ENCODE measurements at places on chromosomes 4 and X.

DNA sequence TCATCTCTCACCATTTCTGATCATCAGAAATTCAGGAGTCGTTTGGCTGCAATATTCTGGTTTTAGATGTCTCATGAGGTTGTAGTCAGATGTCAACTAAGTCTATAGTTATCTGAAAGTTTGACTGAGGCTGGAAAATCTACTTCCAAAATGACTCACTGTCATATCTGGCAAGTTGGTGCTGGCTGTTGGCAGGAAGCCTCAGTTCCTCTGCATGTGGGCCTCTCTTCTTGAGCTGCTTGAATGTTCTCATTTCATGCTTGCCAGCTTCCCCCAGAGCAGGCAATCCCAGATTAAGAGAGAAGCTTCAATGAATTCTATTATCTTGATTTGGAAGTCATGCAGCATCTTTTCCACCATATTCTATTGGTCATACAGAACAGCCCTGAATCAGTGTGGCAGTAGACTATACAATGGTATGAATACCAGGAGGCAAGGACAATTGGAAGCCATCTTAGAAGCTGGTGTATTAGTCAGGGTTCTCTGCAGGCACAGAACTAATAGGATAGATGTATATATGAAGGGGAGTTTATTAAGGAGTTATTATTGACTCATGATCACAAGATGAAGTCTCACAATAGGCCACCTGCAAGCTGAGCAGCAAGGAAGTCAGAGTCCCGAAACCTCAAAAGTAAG lies 46.8 kb upstream of the ELF2 start:
- peak; percentile 18 for DNase-seq

- DNase-seq = no peak
Observed at GRCh38 chr4:126661194-126661593, 971.6 kb upstream of the INTU start.

GRCh38 chr4:127491571-127491970 lies 141.2 kb upstream of the INTU start:
- no peak for DNase-seq

DNA sequence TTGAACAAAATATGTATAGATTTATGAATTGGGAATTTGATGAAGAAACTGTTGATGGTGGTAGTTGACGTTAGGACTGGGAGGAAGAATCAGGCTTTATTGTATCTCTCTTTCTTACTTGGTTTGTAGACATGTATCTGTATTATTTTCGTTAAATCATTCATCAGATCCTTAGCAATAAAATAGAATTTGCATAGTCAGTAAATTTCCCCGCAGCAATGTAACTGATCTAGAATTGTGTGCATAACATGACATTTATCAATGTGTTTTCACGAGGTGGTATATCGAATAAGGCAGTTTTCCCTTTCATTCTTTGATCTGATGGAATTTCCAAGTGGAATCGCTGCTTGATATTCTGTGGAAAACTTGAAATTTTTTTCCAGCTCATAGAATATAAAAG lies 308.8 kb downstream of the SPRY1 start:
- DNase-seq = no peak

DNA sequence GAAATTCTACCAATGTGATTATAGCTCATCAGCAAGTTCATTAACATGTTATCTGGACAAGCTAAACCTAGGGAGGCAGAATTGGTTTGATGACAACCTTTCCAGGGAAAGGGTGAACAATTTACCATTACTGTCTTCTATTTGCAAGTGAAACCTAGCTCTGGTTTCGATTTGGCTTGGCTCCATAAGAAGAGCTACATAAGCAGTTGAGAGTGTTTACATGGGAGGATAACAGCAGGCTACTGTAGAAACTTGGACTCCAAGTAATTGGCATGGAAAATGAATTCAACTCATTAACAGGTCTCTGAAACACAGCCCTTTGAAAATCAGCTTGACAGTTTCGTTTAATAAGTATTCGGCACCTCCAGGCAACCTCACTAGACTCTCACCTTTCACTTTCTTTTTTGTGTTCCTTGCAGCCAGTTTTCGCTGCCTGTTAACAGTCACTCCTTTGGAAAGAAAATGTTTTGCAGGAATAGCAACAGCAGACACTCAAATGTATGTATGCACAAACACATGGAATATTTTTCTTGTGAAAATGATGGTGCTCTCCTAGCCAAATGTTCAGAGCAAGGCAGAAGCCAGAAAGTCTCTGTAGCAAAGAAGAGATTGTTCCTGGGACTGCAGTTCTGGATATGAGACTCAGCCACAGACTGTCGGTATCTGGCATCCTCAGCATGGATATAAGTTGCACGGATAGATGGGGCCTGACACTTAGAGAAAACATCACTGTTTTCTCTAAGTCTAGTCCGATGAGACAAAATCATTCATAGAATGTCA lies 27.5 kb downstream of the POU3F4 start:
- DNase-seq = no peak

DNA sequence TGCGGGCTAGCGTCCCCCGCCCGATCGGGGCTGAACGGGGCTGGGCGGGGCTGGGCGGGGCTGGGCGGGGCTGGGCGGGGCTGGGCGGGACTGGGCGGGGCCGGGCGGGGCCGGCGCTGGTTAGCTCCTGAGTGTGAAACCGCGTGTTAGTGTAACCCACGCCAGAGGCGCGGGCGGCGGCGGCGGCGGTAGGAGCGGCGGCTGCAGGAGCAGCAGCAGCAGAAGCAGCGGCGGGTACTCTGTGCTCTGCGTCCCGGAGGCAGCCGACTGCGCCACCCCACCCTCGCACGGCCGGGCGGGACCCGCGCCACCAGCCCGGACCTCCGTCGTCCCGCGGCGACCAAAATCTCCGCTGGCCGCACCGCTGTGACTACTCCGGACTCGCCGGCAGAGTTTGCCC lies 128.1 kb downstream of the LAS1L start:
- DNase-seq = no peak

- DNase-seq = no peak
Observed at GRCh38 chr4:58566260-58566659, 1456.1 kb upstream of the IGFBP7 start.

- DNase-seq = no peak
Observed at GRCh38 chr4:41413670-41414411, 124.1 kb upstream of the LIMCH1 start.

DNA sequence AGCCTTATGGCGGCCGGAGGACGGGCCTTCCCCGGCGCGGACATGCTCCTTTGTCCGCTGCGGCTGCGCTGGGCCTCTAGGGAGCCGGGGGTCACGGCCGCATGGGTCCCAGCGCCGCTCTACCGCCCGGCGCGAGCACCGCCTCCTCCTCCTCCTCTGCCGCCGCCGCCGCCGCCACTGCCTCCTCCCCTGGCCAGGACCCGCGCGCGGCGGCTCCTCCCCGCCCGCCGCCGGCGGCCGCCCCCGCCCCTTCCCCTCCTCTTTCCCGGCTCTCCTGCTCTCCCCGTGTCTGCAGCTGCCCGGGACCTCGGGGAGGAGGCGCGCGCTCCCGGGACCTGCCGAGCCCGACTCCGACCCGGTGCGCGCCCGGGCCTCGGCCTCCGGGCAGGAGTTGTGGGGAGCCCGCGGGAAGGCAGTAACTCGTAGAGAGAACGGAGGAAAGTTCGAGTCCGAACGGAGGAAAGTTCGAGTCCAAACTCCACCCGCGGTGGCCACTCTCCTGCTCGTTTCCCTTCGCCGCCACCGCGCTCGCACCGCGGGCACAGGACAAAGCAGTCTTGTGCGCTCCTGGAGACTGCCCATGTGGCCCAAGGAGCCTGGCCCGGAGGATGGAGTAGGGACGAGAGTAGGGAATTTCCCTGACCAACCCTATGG lies at the start of gene ADGRA3:
TSS of gene ADGRA3 (minus strand) at position 179 of the 654 bp plus-strand sequence. CDS start 282 bp downstream, outside the sequence.
- no peak for DNase-seq

DNA sequence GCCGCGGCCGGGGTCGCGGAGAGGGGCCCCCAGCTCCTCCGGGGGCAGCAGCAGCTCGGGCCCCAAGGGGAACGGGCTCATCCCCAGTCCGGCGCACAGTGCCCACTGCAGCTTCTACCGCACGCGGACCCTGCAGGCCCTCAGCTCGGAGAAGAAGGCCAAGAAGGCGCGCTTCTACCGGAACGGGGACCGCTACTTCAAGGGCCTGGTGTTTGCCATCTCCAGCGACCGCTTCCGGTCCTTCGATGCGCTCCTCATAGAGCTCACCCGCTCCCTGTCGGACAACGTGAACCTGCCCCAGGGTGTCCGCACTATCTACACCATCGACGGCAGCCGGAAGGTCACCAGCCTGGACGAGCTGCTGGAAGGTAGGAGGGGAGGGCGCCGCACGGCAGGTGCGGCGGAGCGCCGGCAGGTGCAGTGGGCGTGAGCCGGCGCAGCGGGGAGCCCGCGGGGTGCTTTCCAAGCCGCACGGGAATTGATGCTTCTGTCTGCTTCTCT lies 886 bp downstream of the DCLK2 start:
- no peak for DNase-seq

DNA sequence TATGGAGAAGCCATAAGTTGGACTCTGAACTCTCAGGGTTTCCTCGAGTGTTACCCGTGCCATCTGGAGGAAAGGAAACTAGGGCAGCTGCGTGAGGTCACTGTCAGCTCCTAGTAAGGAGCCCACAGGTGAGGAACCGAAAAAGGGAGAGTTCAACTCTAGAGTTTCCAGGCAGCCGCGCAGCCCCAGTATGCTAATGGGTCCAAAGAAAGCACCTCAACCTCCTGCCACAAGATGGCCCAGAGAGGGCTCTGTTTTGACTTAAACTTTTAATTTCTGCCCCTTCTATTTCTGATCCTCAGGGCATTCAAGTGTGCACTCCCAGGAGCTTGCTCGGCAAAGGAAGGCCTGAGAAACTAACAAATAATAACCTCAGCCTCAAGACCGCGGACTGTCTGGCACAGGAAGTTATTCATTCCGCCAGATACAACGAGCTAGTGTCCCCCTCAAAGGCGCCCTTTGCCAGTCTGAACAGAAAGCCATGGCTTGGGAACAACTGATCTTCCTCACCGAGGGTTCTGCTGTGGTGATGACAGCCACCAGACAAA lies 13.9 kb downstream of the SCARB2 start:
- no peak for DNase-seq

DNA sequence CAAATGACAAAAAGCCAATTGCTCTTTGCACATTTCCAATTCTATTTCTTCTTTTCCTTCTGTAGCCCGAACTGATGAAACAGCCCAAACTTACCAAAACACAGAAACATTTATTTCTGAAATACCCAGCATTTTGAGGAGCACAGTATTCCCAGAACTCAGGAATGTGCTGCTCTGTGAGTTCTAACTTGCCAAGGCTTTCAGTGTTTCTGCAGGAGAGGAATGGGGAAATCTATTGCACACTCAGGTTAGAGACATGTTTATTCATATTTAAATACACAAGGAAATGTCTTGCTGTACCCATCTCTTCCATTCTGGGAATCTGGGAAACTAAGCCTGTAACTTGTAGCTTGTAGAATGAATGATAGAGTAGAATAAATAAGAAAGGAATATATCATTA lies 10.7 kb downstream of the TMPRSS11D start:
- no peak for DNase-seq

DNA sequence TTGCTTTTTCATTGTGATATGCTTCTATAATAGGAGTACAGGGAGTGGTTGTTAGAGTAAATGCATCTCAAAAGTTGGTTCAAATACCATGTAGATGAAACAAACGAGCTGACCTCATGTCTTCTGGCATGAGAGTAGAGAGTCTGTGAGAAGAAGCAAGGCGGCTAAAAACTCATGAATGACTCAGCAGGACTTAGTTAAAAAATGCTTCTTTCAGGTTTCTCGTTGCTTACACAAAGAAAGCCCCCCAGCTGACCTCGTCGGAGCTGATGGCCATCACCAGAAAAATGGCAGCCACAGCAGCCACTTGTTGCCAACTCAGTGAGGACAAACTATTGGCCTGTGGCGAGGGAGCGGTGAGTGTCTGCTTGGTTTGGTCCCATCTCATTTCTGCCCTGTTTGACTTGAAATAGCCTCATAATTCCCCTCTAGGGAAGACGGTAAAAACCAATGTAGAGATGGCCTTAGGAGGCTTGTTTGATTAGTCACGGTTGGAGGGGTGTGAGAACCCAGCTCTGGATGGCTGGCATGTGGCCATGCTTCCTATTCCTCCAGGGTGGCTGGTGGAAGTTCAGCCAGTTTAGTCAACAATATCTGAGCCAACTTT lies 14.5 kb downstream of the AFP start:
- no peak for DNase-seq

- no peak for DNase-seq
Observed at GRCh38 chr4:147407261-147408045, 73.4 kb upstream of the EDNRA start.

- no peak for DNase-seq
Observed at GRCh38 chr4:108049406-108049805, 59.7 kb downstream of the HADH start.

GRCh38 chr4:166091146-166091545 lies 218.1 kb downstream of the TLL1 start:
- no peak for DNase-seq

- DNase-seq = no peak
Observed at GRCh38 chr4:88130544-88131305, 27.7 kb downstream of the ABCG2 start.

GRCh38 chr4:121789455-121789854 lies 11.7 kb upstream of the EXOSC9 start:
- no peak for DNase-seq

- no peak for DNase-seq
Observed at GRCh38 chrX:122091571-122091970, 1044.2 kb downstream of the GLUD2 start.

- no peak for DNase-seq
Observed at GRCh38 chr4:43903456-43903855, 545.2 kb downstream of the KCTD8 start.

- DNase-seq = no peak
Observed at GRCh38 chr4:85803856-85804255, 328.9 kb downstream of the ARHGAP24 start.

DNA sequence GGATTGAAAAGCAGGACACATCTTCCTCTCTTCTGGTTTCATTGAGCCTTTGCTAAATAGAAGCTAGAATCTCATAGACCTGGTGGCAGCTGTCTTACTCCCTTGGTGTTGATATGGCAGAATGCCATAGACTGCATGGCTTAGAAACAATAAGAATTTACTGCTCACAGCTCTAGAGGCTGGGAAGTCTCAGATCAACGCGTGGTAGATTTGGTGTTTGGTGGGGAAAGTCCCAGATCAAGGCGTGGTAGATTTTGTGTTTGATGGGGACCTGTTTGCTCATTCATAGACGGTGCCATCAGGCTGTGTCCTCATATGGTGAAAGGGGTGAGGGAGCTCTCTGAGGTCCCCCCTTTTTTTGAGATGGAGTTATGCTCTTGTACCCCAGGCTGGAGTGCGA lies 57.6 kb upstream of the PPP2R3B start:
- DNase-seq = no peak

DNA sequence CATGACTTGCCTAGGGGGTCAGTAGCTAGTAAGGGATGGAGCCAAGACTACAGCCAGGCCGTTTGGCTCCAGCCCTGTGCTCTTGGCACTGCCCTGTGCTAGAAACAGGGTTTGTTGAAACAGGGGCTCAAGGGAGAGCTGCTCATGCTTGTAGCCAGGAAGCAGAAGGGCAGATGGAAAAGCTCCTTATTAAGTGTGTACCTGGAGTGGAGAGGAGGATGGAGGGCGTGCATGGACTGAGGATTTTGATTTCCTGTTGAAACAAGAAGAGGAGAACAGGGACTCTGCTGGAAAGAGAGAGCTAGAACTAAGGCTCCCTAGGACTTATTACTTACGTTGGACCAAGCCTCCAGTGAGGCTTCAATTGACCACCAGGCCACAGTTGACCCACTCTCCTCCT lies 363.0 kb downstream of the MID1IP1 start:
- no peak for DNase-seq

GRCh38 chrX:27391623-27392022 lies 71.5 kb downstream of the PPP4R3C start:
- DNase-seq = no peak

Data from stimulated activated CD4-positive, alpha-beta T cell treated with anti-CD3 and anti-CD28 coated beads, TNF-alpha, amount 100 ng/mL, for 24 hours (primary cell).